ENCODE measurements at places on chromosomes 2 and 18.

DNA sequence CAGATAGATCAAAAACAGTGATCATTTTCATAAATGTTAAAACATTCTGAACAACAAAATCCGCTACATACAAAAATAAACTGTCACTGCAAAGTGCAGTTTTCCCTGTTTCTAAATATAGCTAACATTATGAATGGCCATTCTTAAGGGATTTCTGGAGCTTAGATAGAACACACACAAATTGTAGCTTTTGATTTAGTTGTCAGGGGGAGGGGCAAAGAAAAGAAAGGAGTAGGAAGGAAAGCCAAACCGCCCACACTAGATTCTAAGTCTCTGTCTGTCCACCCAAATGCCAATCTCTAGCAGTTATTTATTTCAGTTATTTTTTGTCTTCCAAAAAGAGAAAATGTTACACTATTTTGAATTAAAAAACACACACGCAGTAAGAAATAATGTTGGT lies 182.4 kb downstream of the CDH2 start:
- H3K4me3 ChIP-seq = no peak overlapping the region
- no peaks in the 10 kb centered on the region for H3K4me1 ChIP-seq

DNA sequence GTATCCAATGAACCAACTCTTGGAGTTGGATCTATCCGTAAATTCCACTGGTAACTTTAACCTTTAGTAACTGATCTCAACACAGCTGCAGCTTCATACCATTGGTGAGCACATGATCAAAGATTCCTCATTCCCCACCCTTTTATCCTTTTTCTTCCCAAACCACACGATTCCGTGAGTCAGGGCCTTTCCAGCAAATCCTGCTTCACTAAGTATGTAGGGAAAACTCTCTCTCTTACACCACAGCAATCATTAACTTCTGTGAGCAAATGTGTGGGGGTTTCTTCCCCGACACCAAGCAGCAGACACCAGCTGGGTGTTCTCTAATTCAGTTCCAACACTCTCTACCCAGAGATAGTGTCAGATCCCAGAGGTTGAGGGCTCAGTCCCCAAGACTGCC lies 23.5 kb downstream of the ELP2 start:
- H3K27ac ChIP-seq = no peak overlapping the region
- no peak overlapping the region for H3K4me3 ChIP-seq
- H3K4me1 ChIP-seq = no peaks in the 10 kb centered on the region
- DNase-seq = no peak
- no peaks in the 10 kb centered on the region for H3K27me3 ChIP-seq

DNA sequence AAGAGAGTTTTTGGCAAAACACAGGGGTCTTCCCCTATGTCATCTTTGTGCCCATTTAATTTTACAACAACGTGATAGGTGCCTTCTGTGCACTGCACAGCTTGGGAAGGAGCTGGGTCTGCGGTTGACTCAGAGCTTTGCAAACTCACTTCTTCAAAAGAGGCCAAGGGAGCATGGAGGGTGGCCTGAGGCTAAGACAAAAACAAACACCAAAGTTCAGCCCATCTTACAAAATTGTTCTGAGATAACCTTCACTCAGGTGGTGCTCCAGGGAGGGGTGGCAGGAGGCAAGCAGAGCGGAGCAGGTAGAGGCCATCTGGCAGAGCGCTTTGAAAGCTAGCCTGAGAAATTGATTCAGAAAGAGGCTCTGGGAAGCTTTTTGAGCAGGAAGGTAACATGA lies 9.8 kb downstream of the SOWAHC start:
- DNase-seq = no peak
- H3K4me1 ChIP-seq = no peaks in the 10 kb centered on the region
- no peaks in the 10 kb centered on the region for H3K27me3 ChIP-seq

DNA sequence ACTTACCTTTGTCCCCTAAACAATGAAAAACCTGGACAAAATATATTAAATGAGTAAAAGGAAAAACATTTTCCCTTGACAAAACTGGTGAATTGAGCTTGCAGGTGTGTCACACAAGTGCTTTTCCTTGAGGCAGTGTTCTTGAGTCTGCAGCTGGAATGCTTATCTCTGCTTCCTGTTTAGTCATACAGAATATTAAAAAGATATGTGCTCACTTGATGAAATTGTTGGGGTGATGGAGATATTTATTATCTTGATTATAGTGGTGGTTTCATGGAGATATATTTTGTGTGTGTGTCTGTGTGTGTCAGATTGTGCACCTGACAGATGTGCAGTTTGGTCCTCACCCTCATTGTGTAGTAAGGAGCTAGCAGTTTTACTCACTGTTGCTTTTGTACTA lies 3.3 kb downstream of the TAF1B start:
- DNase-seq = no peak
- no peak overlapping the region for H3K4me3 ChIP-seq
- H3K36me3 ChIP-seq = no peaks in the 10 kb centered on the region
- H3K27me3 ChIP-seq = no peaks in the 10 kb centered on the region
- peak overlapping the region; percentile 95 for H3K27ac ChIP-seq

DNA sequence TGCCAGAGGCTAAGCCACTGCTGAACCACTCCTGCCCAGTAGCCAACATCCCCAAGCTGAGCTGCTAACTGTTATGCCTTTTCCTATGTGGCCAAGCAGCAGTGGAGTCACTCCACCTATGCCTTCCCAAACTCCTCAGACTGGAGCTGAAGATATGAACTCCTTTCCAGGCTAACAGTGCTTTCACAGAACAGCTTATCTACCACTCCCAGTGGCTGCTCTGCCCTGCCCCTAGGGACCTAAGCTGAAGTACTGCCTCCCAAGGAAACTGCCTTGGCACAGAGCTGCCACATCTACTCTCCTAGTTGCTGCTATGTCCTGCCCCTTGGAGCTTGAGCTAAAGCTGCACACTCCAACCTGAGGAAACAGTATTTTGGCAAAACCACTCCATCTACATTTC lies 275.9 kb downstream of the RBM43 start:
- no peaks in the 10 kb centered on the region for H3K4me1 ChIP-seq
- no peak overlapping the region for H3K4me3 ChIP-seq
- no peak overlapping the region for H3K27ac ChIP-seq
- no peak for DNase-seq
